ENCODE measurements at places on chromosomes 11 and 22.

DNA sequence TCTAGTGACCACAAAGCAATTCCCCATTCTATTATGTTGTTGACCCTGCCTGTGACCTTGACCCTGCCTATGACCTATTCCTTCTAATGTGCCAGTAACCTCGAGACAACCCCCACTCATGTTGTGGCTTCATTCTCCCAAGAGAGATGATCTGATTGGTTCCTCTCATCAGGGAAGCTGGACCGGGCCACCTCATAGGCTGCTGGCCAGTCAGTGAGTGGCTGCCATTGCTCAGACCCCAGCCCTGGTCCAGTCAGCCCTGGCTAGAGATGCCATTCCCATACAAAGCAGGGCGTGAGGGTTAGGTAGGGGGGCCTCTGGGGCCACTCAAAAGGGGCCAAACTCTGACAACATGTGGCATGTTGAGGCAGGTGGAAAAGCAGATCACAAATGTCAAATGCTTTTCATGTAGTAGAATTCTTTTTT is 11.9 kb downstream of the SLC29A2 start:
- DNase-seq, result no peak

DNA sequence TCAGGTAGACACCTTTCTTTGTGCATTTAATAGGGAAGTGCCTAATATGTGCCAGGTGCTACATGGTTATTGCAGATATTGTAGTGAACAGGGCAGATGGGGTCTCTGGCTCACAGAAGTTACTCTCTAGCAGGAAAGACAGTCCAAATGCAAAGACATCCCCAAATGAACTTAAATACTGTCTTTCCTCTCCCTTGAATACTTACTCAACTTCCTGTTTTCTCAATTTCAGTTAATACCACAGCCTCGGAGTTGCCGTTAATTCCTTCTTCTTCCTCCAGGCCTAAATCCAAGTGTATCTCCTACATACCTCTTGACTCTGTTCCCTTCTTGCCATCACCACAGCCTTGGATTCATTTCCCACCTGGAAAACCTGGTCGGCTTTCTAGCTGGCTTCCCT is 134.3 kb upstream of the SESN3 start:
- DNase-seq, result no peak

DNA sequence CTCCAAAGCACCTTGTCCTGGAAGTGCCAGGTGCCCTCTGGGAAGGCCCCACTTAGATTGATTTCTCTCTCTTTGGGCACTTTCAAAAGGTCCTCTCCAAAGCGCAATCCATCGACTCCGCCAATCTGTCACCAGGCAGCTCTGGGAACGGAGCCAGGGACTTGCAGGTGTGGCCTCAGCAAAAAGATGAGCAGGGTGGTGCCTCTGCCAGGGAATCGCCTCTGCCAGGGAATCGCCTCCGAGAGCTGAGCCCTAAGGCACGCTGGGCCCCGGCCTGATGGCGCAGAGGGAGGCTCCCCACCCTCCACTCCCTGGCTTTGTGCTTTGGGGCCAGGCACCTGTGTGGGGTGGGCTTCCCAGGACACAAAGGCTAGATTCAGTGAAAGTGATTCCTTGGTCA is 1391.3 kb downstream of the TBC1D22A start:
- DNase-seq, result no peak

- DNase-seq, result peak; percentile 80
These were observed 13.3 kb downstream of the MPST start for GRCh38 chr22:37032535-37033460.

GRCh38 chr11:112784323-112785073 is 176.7 kb upstream of the NCAM1 start:
- DNase-seq, result peak; percentile 92

DNA sequence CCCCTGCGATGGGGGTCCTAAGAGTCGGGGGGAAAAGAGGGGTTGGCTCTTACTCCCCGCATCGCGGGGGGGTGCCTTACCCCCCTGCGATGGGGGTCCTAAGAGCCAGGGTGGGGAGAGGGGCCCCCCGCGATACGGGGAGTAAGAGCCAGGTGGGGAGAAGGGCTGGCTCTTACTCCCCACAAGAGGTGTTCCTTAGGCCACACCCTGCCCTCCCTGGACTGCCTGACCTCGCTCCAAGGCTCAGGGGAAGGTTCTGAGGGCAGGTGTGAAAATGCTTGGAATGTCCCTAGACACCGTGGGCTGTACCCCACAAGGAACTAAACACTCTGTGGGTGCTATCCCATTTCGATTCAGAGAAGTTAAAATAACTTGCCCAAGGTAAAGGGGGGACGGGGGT is 7.8 kb downstream of the UNC93B1 start:
- DNase-seq, result no peak

GRCh38 chr11:93939084-93939760 is 81.9 kb upstream of the HEPHL1 start:
- no peak for DNase-seq

DNA sequence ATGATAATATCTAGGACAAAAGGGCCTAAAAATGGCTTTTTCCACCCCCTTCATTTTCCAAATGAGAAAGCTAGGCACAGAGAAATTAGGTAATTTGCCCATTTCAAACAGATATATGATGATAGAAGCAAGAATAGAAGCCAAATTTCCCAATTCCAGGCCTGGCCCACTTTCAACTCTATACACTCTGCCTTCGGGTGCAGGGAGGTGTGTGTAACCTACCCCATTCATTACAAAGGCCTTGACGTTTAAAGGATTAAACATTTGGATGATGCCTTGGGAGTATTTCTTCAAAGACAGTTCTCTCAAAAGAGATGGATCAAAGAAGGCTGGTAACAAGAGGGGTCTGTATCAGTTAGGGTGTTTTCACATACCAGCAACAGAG is 134.1 kb downstream of the CCDC34 start:
- DNase-seq, result no peak

GRCh38 chr11:12800032-12800671 is 125.9 kb downstream of the TEAD1 start:
- peak; percentile 70 for DNase-seq

- peak; percentile 5 for DNase-seq
These were observed 1.7 kb upstream of the RTCB start for GRCh38 chr22:32413719-32414118.

DNA sequence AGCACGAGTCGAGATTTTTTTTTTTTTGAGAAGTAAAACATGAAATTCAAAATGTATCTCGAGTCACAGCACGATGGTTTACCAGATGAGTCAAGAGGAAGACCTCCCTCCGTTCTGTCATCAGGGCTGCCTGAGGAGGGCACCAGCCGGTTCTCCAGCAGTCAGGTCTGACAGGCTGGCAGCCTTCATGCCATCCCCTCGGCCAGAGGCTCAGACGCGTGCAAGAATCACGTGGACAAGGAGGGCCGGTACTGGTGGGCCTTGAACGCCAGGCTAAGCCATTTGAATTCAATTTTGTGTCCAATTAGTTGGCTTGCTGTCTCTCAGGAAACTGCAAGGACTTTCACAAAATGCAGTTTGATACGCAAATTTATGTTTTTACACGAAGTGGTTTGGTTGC is 1412.2 kb downstream of the BRD1 start:
- DNase-seq, result no peak

DNA sequence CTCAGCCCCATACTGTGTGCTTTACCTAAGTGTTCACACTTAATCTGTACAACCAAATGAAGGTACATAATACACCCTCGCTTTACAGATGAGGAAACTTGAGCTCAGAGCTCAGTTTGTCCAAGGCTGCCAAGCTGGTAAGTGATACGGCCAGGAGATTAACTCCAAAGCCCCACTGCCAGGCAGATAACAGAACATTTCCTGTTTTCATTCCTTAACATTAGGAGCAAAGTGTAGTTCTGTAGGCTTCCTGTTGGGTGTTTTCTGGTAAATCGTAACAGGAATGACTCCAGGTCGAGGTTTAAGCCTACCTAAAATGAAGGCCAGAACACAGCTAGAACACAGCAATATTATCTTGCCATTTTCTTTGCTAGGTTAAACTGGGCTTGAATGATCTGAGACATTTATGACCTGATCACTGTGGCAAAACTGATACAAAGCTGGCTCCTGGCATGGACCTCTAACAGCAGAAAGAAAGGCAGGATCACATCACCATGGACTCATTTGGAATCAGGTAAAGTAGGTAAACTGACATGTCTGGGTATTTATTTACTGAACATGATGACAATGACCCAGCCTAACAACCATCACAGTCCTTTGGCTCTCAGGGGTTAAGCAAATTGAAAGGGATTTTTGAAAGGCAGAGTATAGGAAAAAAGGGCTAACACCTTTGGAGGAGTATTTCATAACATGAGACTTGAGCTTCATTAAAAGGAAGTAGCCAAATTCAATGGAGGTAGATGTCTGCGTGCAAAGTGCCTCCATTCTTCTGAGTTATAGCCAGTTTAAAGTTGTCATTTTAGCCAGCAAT is 3.9 kb upstream of the NUP50 start:
- DNase-seq, result no peak

DNA sequence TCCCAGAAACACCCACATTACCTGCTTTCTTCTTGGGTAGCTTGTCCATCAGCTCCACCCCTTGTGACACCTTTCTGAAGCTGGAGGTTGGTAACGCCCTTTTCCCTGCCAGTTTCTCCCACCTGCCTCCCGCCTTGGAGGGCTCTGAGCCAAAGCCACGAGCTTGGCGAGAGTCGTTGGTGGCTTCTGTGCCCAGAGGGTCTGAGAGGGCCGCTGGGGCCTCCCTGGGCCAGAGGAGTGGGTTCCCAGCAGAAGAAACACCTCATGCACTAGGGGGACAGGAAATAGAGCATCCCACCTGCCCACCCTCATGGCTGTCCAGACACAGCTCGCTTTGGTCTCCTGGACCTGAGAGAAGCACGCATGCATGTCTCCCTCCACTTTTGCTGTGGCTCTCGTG is 37.9 kb downstream of the B3GAT1 start:
- no peak for DNase-seq

- DNase-seq, result peak; percentile 87
These were observed 188.6 kb downstream of the HIPK3 start for GRCh38 chr11:33445761-33446161.

GRCh38 chr11:16454289-16454863 is 98.0 kb upstream of the SOX6 start:
- peak; percentile 48 for DNase-seq

DNA sequence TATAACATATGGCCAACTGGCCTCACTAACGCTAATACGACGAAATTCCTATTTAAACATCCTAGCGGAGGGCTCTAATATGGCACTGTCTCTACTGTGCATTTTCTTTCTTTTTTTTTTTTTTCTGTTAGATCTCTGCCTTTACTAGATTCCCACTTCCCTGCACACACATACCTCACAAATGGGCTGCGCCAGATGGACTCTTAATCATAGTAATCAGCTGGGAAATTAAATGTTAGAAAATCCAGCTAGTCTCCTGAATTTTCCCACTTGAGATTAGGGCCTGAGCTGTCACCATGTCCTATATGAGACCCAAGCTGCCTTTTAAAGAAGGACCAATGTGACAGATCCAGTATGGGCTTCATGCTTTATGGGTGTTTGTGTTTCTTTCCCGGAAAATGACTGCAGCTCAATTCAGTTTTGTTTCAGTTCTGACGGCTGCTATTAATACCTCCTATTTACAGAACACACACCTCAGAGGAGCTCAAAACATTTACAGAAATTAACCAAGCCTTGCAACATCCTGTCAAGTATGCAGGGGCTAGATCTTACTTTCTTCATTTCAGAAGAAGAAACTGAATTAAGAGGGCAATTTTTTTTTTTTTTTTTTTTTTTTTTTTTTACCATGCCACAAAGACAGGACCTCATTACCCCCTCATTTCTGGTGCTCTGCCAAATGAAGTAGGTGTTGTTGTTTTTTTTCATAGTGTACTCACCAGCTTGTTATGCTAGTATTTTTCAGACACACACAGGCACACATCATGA is 49.8 kb upstream of the BLID start:
- peak; percentile 37 for DNase-seq

GRCh38 chr22:28002863-28003565 is 84.0 kb upstream of the PITPNB start:
- DNase-seq, result no peak

DNA sequence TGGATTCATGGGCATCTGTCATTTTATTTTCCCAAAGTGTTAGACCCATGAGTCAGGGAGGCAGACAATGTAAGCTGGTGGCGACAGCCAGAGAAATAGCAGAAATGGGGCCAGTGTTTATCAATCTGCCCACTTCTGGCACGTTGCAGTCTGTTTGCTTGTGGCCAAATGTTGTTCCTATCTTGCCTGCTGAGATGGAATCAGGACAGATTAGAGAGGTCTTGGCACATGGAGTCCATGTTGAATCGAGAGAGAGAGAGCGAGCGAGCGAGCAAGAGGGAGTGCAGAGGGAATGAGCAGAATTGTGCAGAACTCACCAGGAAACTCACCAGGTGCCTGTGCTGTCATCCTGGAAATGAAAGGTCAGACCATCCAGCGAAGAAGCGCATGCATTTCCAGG is 21.9 kb upstream of the PARVG start:
- no peak for DNase-seq

- no peak for DNase-seq
These were observed 44.8 kb upstream of the CADM1 start for GRCh38 chr11:115548878-115549528.

GRCh38 chr22:41902932-41903421 is 11.9 kb downstream of the SHISA8 start:
- DNase-seq, result no peak

DNA sequence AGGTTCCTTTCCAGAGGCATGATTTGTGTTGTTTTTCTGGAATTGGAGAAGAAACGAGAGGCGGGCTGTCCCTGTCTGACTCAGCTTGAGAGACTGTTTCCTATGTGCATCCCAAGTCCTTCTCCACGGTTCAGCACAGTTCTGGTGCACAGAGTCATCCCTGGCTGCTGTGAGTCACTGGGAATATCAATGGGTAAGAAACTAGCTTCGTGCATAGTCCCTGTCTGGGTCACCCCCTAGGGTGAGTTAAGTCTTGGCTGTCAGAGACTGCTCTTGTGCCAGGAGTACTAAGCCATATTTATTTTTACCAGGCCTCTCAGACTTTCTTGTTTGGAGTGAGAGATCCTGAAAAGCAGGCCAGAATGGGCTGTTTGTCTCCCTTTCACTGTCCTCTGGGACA is 2.4 kb upstream of the LRP4 start:
- DNase-seq, result peak; percentile 99

- no peak for DNase-seq
These were observed 75.0 kb upstream of the CCND1 start for GRCh38 chr11:69566001-69566400.

DNA sequence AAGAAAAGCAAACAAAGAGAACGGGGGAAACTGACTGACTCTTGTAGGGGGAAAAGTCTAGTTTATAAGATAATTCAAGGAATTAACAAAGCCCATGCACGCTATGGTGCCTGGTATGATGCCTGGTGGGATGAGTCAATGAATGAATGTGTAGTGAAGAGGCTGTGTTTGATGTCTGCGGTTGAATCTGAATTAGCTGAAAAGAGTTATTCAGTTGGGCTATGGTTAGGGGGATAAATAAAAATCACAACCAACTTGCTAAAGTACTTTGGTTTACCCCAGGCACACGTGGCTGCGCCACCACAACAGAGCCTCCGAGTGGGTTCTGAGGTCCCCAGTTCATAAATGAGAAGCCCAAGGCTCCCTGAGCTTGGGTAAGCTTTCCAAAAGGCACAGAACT is 369.3 kb upstream of the SYN3 start:
- no peak for DNase-seq
